NCI-H1092 (cell line): ENCODE measurements at places on chromosomes 11 and 22.

- no peak for DNase-seq
Observed at GRCh38 chr11:45149483-45150056, 3.1 kb downstream of the PRDM11 start.

GRCh38 chr22:23570681-23571080, 9.4 kb downstream of the IGLL1 start:
- no peak for DNase-seq

- no peak for DNase-seq
Observed at GRCh38 chr11:82267186-82267585, 466.5 kb downstream of the FAM181B start.

- DNase-seq: no peak
Observed at GRCh38 chr11:117194267-117194666, 4.9 kb upstream of the TAGLN start.
